ENCODE measurements at places on chromosomes 5 and 9.

DNA sequence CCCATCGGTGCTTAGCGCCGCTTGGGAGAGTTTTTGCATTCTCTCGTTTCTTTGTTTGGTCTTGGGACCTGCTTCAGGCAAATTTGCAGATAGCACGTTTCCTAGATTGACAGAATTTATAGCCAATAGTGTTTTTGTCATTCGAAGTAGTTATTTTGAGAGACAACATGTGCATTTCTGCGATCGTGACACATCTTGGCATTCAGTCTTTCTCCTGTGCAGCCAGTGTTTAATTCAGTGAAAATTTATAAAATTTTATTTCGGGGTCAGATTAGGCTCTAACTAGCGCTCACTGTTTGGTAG is 830 bp downstream of the PRRC1 start:
- DNase-seq, result no peak

DNA sequence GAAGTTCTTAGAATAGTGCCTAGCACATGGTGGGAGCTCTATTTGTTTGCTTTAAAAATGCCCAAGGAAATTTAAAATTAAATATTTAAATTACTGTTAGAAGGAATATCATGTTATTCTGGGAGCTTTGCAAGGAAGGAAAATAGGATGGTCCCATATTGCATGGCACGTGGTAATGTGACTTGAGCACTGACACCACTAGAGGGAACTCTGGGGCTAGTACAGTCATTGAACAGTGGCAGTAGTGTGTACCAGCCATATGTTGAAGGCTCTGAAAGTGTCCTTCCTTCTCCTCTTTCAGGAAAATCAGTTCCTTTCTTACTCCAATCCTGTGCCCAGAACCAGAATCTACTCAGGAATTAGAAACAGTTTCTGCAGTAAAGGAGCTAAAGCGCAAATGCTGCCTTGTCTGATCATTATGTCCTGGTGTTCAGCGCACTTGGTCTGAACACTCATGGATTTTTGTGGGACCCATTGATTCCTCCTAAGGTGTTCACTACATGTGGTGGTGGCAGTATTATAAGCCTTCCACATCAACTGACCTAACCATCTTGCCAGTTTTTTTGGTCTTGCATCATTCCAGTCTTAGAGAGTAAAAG is 54.1 kb downstream of the GDA start:
- DNase-seq, result no peak

DNA sequence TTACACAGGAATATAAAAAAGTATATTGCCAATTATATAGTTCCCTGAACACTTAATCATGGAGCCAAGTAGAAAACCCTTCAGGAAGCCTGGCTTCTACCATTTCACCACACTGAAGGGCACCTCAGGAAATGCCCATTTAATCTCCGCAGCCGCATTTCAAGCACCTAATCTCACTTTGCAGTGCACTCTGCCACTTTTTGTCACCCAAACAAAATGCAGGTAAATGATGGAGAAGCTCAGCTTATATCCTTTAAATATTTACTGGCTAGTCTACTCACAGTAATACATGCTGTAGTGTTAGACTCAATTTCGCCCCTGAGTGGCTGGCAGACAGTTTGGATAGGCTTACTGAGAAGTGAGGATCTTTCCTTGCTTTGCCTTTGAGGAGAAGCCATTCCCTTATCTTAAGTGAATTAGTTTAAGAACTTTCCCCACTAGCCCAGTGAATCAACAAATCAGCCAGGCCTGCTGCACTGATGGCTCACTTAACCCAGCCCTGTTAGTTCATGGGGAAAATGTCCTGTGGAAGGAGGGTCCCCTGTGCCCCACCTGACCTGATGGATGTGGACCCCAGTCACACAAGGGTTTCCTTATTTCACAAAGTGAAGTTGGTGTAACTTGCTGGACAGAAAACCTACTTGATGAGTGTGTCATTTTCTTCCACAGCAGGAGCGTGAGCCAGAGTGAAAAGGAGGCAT is 209.7 kb downstream of the CAAP1 start:
- DNase-seq, result no peak

DNA sequence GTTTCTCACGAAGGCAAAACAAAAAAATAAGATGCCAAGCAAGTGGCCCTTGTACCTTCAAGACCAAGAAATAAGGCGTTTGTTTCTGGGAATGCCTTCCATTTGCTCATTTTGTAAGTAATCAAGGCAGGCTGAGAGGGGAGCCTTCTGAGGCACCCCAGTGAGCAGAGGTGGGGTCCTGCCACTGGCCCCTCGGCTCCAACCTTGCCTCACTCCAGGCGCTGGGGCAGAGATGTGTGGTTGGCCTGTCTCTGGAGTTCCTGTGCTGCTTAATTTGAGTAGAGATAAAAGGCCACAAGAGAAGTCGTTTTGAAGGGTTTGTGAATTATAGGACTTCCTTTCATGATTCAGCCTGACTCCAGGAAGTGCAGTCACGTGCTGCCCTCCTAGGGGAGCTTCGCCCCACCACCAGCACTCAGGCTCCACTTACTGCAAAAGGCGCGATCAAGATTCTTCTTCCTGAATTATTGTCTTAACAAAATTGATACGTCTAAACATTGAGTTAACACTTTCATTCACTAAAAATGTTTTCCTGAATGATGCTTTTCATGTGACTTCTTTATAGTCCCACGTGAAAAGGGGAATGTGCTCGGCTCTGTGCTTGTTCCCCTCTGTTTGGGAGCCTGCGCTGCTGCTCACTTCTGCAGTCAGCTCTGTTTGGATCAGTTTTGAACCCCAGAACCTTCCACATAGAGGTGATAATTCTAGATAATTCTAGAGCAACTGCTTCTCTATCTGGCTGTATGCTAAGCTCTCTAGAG is 13.7 kb downstream of the SYK start:
- DNase-seq, result no peak

DNA sequence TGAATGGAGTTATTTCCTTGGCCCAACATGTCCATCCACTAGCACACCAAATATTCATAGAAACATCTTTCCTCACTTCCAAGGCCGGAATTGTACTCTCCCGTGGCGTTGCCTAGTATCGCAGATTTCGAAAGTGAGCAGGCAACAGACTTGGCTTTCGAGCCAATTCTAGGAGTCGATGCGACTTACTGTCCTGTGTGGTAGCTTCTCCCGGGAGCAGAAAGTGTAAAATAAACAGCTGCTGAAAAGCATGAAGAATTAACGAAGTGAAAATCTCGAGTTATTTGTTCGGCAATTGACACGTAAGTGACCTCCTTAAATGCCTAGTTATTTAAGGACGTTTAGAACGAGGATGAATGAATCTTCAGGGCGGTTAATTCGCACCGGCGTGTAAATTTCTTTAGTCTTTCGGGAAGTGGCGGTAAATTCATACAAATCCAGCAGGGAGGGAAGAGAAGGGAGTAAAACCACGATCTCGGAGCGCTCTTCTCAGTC is 449 bp upstream of the PCSK5 start:
- DNase-seq, result no peak

DNA sequence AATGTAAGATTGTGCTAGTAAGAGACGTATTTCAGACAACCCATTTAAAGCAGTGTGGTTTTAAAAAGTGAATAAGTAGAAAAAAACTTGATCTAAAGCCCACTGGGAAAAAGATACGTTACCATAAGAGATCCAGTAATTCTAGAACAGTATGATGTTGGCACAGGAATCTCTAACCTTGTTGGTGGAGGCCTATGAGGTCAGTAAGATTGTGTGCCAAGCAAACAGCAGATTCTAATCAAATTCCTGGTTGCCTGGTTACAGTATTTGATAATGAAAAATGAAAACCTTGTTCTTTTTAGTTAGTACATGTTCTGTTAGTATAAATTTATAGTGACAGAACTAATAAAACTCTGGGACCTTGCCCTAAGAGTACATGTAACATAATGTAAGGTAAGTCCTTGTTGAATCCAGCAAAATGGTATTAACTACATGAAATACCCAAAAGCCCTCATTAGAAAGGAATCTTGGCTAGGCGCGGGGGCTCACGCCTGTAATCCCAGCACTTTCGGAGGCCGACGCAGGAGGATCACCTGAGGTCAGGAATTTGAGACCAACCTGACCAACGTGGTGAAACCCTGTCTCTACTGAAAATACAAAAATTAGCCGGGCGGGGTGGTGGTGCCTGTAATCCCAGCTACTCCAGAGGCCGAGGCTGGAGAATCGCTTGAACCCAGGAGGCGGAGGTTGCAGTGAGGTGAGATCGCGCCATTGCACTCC is 33.2 kb upstream of the DMXL1 start:
- DNase-seq, result no peak

- DNase-seq, result no peak
Observed at GRCh38 chr5:112210430-112211005, 208.6 kb downstream of the EPB41L4A start.

DNA sequence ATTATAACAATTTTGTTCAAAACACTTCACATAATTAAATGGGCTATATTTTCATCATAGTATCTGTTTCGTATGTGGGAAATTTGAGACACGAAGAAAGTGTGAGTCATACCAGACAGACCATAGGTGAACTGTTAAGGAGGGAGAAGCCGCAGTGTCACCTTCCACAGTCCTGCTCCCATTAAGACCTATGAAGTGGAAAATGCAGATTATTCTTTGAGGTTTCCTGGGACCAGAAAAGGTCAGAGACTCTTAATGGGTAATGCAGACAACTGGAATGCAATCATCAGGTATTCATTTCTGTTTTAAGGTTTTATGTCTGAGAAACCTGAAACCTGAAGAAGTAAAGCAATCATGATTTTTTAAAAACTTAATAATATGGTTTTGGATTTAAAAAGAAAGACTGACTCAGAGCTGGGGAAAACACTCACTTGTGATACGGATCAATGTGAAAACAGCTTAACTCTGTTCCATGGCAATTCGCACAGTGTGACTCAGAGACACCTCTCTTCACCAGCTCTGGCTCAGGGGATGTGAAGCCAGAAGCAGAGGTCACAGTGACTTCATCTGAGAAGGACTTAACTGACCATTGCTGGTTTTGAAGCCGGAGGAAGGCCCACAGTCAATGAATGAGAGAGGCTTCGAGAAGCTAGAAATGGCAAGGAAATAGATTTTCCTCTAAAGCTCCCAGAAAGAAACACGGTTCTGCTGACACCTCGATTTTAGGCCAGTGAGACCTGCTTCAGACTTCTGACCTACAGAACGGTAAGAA is 17.2 kb upstream of the GCNT1 start:
- no peak for DNase-seq
